B cell (primary cell): ENCODE measurements at places on chromosomes 7 and 10. TPM values are rescaled to one million over a fixed set of nuclear protein-coding genes. Genes with fewer than 3 reads are reported as not detected.

AKR1D1 gene
- total RNA-seq: not detected in 2 replicates

HMX3 gene
- total RNA-seq: not detected in 2 replicates

FASTK gene
- 119 and 120 TPM in 2 replicates for total RNA-seq

GHRHR gene
- total RNA-seq: not detected in 2 replicates

ECD gene
- 37.1 and 38.8 TPM in 2 replicates for total RNA-seq

FXYD4 gene
- total RNA-seq: not detected in 2 replicates

SPDYE8 gene
- total RNA-seq: not detected in 2 replicates

NSMCE4A gene
- 89.7 and 91.0 TPM in 2 replicates for total RNA-seq

EN2 gene
- total RNA-seq: not detected in 2 replicates

ADAM12 gene
- 0.22 TPM in 2 replicates for total RNA-seq

H2BK1 gene
- total RNA-seq: 3.1 and 4.2 TPM in 2 replicates

FOXP2 gene
- total RNA-seq: not detected in 2 replicates

AOC1 gene
- not detected in 2 replicates for total RNA-seq

SLC18A3 gene
- total RNA-seq: not detected in 2 replicates

HOXA1 gene
- total RNA-seq: 0.37 and 0.87 TPM in 2 replicates

MMD2 gene
- total RNA-seq: not detected in 2 replicates

TRIM50 gene
- not detected in 2 replicates for total RNA-seq

ZNF425 gene
- total RNA-seq: 2.8 and 3.3 TPM in 2 replicates

COL13A1 gene
- not detected in 2 replicates for total RNA-seq

UROS gene
- 28.3 and 30.8 TPM in 2 replicates for total RNA-seq

GFRA1 gene
- not detected in 2 replicates for total RNA-seq

CDC14C gene
- total RNA-seq: not detected in 2 replicates

POLR2J2 gene
- 53.0 and 61.1 TPM in 2 replicates for total RNA-seq

PRKCQ gene
- 0.15 and 0.27 TPM in 2 replicates for total RNA-seq
